ENCODE measurements at places on chromosomes 5 and 9.

DNA sequence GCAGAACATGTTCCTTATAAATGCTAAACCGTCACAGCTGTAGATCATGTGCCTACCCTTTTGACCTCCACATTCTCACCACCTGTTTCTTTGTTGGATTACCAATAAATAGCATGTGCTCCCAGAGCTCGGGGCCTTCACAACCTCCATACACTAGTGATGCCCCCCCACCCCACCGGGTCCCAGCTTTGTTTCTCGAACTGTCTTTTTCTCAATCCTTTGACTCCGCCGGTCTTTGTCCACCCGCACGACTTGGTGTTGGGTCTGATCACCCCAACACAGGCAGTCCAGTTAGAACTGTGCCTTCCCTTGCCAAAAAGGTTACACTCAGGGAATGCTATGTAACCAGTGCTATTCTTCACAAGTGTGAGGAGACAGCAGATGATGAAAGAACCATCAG is 485.9 kb upstream of the C9orf72 start:
- no peak for DNase-seq

DNA sequence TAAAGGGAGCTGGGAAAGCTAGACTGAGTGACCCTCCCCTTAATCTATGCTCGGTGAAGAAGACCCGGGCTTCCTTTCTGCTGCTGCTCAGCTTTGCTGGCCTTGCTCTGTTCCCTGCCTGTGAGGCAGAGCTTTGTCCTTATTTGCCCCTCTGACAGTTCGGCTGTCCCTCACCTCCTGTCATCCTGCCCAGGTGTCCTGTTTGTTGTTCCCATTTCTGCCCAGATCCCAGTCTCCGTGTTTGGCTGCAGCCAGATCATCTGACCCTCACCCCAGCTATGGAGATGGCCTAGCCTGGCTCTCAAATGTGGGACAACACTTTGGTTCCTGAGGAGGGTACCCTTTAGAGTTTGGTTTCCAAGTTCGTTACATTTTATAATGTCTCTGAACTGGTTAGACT is 20.2 kb downstream of the OTULIN start:
- no peak for DNase-seq

GRCh38 chr9:103068753-103069152 is 73.6 kb downstream of the CYLC2 start:
- DNase-seq = no peak

- no peak for DNase-seq
Measured at GRCh38 chr5:31574772-31575171, 42.7 kb downstream of the C5orf22 start.

DNA sequence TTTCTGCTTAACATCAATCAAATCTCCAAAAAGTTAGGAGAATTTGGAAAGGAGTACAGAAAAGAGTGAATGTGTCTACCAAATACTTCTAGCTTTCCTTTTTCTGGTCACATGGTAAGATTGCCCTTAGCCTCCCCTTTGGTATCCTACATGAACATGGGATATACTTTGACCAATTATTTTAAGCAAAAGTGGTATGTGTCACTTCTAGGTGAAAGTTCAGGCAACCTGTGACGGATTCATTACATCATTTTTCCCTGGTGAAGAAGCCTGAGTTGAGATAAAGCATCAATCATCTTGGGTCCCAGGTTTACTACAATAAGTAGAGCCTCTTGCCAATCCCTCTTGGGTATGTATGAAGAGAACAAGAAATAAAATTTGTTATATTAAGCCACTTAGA is 419.2 kb downstream of the PDE4D start:
- DNase-seq = no peak

DNA sequence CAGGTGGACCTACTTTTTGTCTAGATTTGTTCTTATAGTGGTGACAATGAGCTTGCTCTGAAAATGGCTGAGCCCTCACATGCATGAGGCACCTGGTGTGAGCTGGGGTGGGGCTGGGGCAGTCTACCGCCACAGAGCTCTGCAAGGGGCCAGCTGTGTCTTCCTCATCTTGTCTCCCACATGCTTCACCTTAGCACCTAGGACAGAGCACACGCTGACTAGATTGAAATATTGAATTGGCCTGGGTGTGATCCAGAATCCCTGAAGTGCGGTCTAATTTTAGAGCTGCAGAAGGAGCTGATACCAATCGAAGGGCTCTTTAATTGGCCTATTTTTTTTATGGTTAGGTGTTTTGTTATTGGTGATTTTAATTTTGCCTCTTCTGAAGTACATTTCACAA is 126.1 kb upstream of the NFIB start:
- no peak for DNase-seq

DNA sequence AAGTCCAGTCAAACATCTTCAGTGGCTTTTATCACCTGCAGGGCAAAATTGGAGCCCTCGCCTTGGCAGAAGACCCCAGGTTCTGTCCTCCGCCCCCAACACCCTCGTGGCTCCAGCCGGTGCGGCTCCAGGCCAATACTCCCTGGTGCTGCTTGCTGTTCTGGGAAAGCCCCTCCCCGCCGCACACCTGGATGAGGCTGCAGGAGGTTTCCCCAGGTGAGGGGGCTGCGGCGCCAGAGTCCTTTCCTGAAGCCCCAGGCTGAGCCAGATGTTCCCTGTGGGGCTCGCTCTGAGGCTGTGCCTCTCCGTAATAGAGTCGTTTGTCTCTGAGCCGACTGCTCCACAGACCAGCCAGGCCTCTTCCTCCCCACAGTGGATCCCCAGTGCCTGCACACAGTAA is 375.4 kb upstream of the IRX1 start:
- DNase-seq = no peak

- no peak for DNase-seq
Measured at GRCh38 chr5:34803974-34804732, 34.8 kb upstream of the TTC23L start.

Data from NCI-H1694 (cell line).